Stimulated activated CD4-positive, alpha-beta T cell treated with anti-CD3 and anti-CD28 coated beads, Interleukin-1b, Interleukin-23, amount 100 ng/mL, for 48 hours (primary cell): ENCODE measurements at places on chromosomes 1 and 21.

DNA sequence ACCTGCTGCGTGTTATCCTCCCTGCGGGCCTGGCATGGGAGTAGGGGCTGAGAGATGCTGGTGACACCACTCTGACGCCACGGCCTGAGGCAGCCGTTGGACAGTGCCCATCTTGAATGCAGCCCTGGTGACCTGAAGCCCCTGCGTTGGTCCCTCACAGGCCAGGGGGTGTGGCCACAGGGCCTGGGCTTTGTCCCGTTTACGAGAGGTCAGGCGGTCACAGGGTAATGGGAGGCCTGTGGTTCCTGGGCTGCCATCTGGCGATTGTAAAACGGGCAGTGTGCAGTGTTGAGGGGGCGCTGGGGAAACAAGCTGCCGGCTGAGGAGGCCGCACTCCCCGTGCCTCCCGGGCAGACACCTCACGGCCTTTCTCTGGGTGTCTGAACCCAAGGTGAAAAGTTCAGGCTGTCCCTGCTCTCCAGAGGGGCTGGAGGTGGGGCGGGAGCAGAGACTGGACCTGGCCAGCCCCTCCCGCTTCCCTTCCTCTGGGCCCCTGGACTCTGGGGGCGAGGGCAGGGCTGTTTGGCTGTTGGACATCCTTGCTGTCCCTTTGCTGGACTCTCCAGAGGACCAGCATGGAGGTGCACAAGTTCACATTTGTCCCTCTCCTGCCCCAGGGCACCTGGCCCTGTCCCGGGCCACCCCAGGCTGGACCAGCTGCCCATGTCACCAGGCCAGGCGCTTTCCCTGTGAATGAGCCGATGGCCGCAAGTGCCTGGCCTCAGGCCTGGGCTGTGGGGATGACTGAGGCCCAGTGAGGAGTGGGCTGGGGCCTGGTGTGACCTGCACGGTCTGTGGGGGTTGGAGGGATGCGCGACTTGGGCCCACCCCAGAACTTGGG lies 42.4 kb downstream of the SKI start:
- DNase-seq: no peak

GRCh38 chr1:224989615-224990014 lies 60.1 kb downstream of the DNAH14 start:
- DNase-seq: no peak

GRCh38 chr1:109891930-109892329 lies 18.7 kb upstream of the CSF1 start:
- DNase-seq: no peak

DNA sequence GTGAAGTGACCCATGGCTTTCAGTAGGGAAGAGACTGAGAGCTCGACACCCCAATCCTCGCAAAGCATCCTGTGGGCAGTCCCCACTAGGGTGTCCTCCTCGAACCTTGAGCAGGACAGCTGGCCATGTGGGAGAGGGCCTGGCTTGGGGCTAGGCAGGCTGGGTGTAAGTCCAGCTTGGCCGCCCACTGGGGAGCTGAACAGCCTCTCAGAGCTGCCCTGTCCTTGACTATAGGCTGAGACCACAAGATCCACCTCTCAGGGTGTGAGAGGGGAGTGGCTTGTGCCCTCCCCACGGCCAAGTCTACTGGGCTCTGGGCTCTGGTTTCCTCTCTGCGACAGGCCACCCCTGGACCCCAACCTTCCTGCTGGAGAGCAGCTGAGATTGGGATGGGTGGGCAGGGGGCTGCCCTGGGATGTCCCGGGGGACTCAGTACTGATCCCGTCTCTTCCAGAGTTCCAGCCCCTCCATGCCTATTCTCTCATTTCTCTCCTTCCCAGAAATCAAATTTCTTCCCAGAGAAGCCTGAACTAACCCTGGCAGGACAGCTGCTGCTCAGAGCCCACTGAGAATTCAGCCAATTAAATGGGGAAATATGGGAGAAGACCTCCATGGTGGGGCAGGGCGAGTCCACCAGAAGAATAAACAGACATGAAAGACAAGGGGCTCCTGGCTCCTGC lies 282.9 kb downstream of the PTPRU start:
- DNase-seq: no peak

GRCh38 chr1:1559066-1559465 lies 15.6 kb downstream of the SSU72 start:
- no peak for DNase-seq

DNA sequence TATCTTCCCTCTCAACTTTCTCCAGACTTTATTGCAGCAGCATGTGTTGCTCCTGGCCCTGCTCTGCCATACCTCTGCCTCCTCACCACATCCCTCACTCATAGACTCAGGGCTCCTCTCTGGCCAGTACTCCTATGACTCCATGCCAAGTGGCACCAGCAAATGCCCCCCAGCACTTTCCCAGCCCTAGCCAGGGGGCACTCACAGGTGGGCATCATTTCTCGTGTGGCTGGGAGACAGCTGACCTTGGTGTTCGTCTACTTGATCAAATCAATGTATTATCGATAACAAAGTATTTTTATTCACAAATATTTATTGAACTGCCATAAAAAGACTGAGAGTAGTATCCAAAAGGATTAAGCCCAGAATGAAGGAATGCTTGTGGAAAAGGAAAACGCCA lies 418.2 kb downstream of the FAM72C start:
- no peak for DNase-seq

GRCh38 chr1:24416666-24417391 lies 1.2 kb downstream of the NIPAL3 start:
- DNase-seq: peak; percentile 59

- DNase-seq: no peak
These were observed 88.8 kb downstream of the STUM start for GRCh38 chr1:226637147-226637935.

DNA sequence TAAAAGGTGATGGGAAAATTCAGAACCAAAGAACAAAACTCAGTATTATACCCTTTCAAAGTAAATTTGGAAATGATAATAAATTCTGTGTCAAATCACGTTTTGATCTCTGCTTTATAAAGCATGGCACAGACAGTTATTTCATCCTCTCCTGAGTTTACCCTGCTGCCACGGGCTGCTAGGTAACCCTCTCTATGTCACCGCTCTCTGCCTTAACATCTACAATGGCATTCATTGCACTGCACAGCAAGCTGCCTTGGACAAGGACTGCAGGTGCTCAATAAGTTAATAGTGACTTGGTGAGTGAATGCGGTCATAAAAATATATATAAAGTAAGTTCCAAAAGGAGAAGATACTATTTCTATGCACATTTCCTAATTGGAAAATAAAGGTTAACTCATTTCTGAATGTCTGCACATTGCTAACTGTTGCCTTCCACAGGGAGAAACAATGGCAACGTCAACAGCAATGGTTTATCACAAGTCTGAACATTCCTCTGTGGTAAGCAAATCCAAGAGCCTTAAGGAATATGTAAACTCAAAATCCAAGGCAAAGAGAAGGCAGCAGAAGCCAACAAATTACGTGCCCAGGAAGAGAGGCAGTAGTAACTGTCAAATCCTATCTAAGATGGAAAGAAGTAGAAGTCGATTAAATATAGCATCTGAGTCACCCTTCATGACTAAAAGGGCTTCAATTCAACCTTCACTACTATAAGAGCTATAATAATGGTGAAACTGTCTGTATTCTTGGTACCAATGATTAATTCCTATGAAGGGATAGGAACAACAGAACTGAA lies 19.4 kb downstream of the FYB2 start:
- no peak for DNase-seq

- DNase-seq: no peak
These were observed 61.6 kb downstream of the SMYD2 start for GRCh38 chr1:214342525-214342924.

DNA sequence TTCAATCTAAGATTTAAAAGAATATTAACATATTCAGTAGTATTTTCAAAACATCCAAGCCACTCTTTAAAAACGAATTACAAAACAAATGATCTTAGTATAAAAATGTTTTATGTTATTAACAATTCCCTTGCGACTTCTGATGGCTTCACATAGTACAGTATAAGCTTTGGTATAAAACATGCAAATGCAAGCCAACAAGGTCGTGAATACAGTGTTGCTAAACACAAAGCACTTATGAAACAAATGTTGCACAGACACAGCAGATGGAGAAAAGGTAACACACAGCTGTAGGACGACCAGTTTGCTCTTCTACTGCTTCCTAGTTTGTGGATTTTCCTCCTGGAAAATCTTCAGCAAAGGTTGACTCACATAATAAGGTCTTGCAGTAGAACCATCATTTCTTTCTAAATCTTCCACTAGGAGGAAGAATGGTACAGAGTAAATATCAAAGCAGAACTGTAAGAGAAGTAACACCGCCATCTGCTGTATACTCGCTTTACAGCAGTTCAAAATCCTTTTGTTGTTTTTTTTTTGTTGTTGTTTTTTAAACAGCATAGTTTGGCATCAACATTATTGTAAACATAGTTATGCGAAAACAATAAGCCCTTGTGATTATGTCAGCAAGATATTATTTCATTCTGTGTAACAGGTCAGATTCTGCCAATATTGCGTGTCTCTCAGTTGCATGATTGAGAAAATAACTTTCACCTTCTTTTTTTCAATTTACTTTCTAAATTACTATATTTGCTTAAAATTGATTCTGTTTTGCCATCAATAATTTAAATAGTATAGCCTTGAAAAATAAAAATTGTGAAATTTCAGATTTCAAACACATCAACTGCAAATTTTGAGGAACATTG lies 69.5 kb downstream of the LHX8 start:
- DNase-seq: no peak

GRCh38 chr1:2208309-2209239 lies 14.0 kb upstream of the FAAP20 start:
- DNase-seq: no peak

- no peak for DNase-seq
These were observed 98.2 kb upstream of the USH2A start for GRCh38 chr1:216521477-216521876.

DNA sequence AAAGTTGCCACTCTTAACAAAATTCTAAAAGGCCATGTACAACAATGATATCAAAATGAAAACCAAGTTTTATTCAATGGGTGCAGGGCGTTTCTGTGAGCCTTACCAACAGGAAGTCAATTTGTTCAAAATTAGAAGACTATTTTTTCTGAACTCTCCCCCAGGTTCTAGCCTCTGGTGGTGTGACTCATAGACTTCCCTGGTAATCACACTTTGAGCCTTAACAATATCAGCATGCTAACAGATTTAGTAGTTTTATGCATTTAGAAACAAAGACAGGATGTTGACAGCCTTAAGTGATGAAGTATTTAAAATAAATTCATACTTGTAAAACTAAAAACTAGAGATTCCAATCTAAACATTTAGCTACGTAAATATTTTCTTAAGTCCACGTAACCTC lies 88.4 kb downstream of the LRRC8C start:
- DNase-seq: peak; percentile 32

- no peak for DNase-seq
These were observed 345 bp downstream of the HPCAL4 start for GRCh38 chr1:39690794-39691382.

- DNase-seq: no peak
These were observed 46.6 kb downstream of the WLS start for GRCh38 chr1:68185743-68186142.

- DNase-seq: no peak
These were observed 14.8 kb downstream of the NENF start for GRCh38 chr1:212447478-212447877.

DNA sequence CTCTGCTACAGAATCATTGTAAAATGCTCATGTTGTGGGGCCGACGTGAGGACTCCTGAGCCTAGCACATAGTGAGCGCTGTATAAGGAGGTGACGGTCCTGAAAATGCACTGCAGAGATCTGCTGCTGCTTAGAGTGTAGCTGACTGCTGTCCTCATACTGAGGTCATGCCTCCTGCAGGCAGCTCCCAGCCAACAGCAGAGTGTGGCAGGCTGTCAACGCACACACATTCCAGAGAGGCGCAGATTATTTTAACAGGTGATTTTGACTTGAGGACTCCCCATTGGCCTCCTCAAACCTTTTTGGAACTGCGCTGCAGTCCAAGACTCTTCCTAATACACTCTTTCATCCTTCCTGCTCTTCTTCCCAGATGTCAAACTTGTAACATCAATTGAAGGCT lies 119.8 kb upstream of the KCNJ6 start:
- DNase-seq: no peak

DNA sequence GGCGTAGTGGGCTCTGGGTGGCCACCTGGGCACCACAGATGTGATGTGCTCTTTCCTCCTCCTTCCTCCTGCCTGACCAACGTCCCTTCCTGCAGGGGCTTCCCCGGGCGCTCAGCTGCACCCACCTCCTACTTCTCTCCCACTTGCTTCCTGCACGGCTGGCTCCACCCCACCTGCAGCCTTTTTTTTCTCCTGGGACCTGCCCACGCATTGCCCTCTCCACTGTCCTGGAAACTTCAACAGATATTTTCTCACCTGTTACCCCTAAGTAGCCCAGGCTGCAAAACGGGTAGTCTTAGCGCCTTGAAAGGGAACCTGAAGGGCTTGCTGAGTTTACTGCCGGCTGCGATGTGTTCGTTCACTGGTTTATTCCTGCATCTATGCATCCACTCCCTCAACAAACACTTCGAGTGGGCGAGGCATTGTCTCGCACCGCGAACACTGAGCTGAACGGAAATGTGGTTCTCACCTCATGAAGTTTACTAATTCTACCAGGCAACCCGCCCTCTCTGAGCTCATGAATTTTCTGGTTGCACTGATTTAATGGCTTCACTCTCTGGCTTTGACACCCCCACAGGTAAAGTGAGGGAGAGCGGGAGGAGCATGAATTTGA lies 23.6 kb downstream of the ZBTB18 start:
- peak; percentile 50 for DNase-seq

DNA sequence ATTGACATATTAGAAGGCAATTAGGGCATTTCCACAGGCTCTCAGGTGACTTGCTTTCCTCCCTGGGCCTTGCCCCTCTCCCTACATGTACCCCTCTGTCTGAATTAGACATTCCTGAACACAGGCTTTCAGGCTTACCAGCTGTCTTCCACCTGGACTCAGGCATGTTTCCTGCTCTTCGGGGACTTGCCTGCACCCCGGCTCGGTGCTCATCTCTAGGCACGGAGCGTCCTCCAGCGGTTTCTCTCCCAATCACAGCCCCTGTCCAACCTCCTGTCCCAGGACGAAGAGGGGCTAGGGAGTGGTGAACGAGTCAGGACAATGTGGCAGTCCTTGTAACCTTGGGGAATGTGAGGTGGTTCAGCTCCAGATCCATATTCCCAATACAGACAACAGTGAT lies 4.2 kb downstream of the PROK1 start:
- DNase-seq: no peak

DNA sequence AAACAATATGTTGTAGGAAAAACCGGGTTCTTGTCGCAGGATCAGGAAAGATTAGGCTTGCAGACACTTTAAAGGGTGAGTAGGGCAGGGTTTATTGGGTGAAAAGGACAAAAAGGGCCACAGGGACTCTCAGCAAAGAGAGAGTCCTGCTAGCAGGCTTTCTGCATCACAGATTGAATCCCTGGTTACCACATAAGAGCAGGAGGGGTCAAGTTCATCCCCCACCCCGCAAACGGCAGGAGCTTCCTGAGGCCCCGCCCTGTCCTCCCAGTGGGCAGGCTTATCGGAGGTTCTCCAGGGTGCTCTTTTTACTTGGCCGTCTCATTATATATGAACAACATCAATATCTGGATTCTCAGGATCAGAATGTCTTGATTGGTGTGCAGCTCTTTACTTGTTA lies 47.7 kb downstream of the SYCP1 start:
- DNase-seq: no peak

DNA sequence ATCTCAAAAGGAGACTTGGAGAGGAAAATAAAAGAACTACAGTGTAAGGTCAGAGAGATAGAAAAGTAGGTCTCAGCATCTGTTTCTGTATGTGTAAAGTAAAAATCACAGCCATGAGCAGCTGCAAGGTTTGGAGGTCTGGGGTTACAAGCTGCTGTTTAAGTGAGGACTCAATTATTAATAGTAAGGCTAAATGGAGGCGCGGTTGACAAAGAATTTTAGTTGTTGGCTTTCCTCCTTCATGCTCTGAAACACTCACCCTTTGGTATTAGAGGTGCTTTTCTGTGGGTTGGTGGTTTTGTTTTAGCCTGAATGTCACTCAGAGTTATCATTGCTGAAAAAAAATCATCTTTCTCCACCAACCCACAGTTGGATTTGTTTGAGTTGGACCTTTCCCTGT lies 59.8 kb upstream of the HAO2 start:
- DNase-seq: no peak
